ENCODE measurements at places on chromosomes 3 and 15. TPM values are rescaled to one million over a fixed set of nuclear protein-coding genes. Genes with fewer than 3 reads are reported as not detected.

SMAD6 gene
- total RNA-seq, result 9.4 TPM

CKMT1B gene
- 216 TPM for total RNA-seq

CASR gene
- total RNA-seq, result 0.22 TPM

- peak; percentile 54 for DNase-seq
These were observed 624 bp downstream of the AKAP13 start for GRCh38 chr15:85380812-85381642.

DNA sequence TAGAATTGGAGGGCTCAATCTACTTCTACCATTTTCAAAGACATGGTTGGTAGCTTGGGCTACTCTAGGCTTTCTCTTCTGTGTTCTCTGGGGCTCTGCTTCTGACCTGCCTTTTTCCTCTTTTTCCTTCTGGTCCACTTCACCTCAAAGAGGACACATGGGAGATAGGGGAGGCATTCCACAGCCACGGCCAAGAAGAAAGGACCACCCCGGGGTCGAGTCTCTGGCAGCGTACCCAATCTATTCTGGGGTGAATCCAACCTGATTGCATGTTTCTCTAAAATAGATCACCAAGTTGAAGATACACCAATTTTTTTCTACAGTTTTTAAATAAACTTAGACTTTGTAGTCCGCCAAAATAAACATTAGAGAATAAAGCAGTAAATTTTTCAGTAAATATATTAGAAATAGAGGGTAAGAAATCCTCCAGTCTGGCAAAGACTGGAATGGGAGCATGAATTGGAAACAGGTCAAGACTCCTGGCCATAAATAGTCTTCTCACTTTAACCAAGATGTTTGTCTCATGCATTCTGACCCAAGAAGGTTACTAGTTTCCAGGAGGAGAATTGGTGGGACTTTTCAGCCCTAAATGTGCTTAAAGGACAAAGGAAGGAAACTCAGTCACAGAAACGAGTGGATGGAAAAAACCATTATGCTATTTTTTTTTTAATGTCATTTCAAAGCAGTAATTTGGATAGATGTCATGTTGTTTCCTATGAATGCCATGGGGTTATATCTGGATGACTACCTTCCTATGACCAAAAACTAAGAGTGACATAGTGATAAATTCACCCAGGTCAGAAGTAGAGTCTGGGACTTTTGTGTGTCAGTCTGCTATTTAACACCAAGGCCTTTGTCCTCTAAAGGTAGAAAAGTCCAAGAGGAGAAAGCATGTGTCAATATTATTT is 71.3 kb upstream of the PHLDB2 start:
- DNase-seq, result no peak

DNA sequence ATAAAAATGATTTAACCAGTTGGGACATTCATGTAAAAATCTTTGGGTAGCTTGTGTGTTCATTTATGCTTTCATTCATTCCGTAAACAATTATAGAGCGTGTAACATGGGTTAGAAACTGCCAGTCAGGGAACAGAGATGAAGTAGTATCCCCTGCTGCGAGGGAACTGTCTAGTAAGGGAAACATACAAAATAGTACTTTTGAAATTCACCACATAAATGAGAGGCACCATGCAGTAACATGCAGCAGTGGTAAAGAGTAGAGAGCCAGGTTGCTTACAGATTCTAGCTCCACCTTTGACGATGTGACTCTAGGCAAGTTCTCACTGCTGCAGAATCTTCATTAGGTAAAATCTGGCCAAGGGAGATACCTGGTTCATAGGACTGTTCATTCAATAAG is 938 bp downstream of the DZIP3 start:
- no peak for DNase-seq

DNA sequence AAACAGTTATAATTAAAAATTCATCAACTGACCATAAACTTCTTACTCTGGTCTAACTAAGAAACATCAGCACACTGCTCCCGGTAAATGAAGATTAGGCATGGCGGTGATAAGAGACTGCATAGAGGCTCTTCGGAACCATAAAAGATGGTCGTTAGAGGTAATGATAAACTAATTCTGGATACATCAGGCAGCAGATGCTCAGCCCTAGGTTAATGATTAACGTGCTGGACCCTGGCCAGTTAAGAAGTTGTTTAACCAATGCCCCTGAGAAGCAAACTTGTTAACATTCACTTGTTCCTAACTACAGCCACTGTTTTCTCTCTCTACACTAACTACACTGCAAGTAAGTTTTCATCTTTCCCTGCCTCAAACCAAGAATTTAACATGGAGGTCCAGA is 111.5 kb downstream of the PDZRN3 start:
- peak; percentile 96 for DNase-seq

DNA sequence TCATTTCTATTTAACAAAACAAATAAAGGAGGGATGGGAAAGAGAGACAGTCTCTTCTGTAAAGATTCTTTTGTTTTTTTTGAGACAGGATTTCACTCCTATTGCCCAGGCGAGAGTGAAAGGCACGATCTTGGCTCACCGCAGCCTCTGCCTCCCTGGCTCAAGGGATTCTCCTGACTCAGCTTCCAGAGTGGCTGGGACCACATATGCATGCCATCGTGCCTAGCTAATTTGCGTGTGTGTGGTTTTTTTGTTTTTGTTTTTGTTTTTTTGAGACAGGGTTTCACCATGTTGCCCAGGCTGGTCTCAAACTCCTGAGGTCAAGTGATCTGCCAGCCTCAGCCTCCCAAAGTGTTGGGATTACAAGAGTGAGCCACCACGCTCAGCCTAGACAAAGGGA is 23.3 kb downstream of the STAG1 start:
- DNase-seq, result no peak

GRCh38 chr15:48989170-48989569 is 25.5 kb upstream of the SHC4 start:
- no peak for DNase-seq

GRCh38 chr15:32089851-32090359 is 59.6 kb downstream of the CHRNA7 start:
- DNase-seq, result no peak
